ENCODE measurements at places on chromosomes 1 and 21. TPM values are rescaled to one million over a fixed set of nuclear protein-coding genes. Genes with fewer than 3 reads are reported as not detected.

Gene ABCD3
- total RNA-seq = 31.1 TPM

Gene ANGPTL3
- not detected for total RNA-seq

Gene NMNAT2
- not detected for total RNA-seq

Gene PRMT6
- 24.6 TPM for total RNA-seq

Gene LYPD8
- not detected for total RNA-seq

Gene RHCE
- total RNA-seq = not detected

Gene ETS2
- total RNA-seq = 28.6 TPM

Gene ARHGEF16
- total RNA-seq = not detected

Gene ZZZ3
- 36.9 TPM for total RNA-seq

Gene CATSPERE
- 0.14 TPM for total RNA-seq

Gene KLF17
- total RNA-seq = not detected

Gene ACTL8
- total RNA-seq = not detected

Gene OXCT2
- 1.8 TPM for total RNA-seq

Gene SYCP1
- total RNA-seq = not detected

Gene IFNLR1
- total RNA-seq = 5.3 TPM

Gene GBP2
- total RNA-seq = 168 TPM

Gene TCEA3
- total RNA-seq = 7.8 TPM

Gene RNU1-1
- 2,189 TPM for total RNA-seq

Gene CELA2A
- not detected for total RNA-seq

Gene DRAXIN
- total RNA-seq = not detected

Gene LRRC8D
- total RNA-seq = 43.6 TPM

Gene MLLT11
- 2.9 TPM for total RNA-seq

Gene HP1BP3
- 239 TPM for total RNA-seq

Gene OPRD1
- not detected for total RNA-seq

Gene NGF
- not detected for total RNA-seq

Gene EPHA8
- total RNA-seq = not detected

Gene TFF2
- not detected for total RNA-seq

Gene NECTIN4
- not detected for total RNA-seq

Gene CASZ1
- 6.9 TPM for total RNA-seq

Gene SLAMF6
- 55.4 TPM for total RNA-seq

Gene NBPF6
- 0.40 TPM for total RNA-seq

Gene FCGR2B
- total RNA-seq = not detected

Gene CHI3L2
- total RNA-seq = 2.3 TPM

Gene FOXJ3
- 48.9 TPM for total RNA-seq

Gene IFI44
- total RNA-seq = 27.6 TPM

Gene LCE2C
- not detected for total RNA-seq

Gene SFN
- total RNA-seq = 0.47 TPM

Gene CHAF1B
- 36.5 TPM for total RNA-seq

Gene S100A12
- total RNA-seq = not detected

Gene CCDC24
- 4.3 TPM for total RNA-seq

Gene PCBP3
- total RNA-seq = 7.5 TPM

Gene CDK18
- 0.23 TPM for total RNA-seq
